ENCODE measurements at places on chromosomes 5 and 9.
A peak's percentile ranks its signal among the peaks of the same experiment; 100 is the strongest.

DNA sequence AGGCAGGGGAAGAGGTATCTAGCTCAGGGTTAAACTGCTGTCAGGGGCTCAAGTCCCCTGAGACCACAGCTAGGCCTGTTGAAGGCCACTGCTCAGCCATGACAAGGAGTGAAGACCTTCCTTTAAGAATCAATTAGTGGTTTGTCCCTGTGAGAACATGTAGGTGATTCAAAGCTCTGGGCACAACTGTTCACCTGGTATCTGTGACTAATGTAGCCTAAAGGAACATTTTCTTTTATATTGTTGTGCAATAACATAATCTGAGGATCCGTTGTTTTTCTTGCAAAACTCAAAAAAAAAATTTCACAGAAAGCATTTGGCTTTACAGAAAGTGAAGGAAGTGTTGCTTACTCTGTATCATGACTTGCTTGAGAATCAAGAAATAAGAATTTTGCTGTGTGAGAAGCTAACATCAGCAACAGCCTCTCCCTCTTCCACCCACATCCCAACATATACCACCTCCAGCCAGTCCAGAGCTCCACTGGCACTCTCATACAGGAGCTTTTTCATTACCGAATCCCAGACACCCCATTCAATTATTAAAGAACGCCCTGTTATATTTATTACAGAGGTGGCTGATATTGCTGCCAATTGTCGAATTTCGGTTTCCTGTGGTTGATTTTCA is 807.0 kb downstream of the TLE4 start:
- no peak for DNase-seq

- DNase-seq = no peak
These were observed 203.6 kb downstream of the SNX18 start for GRCh38 chr5:54721116-54721515.

- no peak for DNase-seq
These were observed 8.2 kb downstream of the SV2C start for GRCh38 chr5:76091351-76091750.

- no peak for DNase-seq
These were observed 4.7 kb downstream of the SLC2A6 start for GRCh38 chr9:133474215-133474614.

GRCh38 chr9:112605518-112605917 is 112.4 kb downstream of the INIP start:
- DNase-seq = peak; percentile 12

DNA sequence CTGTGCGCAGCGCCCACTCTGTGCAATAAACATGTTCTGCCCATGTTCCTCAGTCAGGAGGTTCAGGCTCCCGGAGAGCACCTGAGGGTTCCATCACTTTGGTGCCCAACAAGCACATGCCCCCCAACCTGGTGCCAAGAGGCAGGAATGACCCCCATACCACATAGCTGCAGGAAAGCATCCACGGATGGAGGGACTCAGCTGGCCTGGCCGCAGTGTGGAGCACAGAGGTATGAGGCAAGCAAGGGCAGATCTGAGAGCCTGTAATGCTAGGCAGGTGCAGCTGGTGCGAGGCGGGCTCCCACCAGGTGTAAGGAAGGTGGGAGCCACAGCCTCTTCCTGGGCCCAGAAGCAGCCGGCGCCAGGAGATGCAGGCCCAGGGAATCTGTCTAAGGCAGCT is 4.3 kb upstream of the MRNIP start:
- no peak for DNase-seq

DNA sequence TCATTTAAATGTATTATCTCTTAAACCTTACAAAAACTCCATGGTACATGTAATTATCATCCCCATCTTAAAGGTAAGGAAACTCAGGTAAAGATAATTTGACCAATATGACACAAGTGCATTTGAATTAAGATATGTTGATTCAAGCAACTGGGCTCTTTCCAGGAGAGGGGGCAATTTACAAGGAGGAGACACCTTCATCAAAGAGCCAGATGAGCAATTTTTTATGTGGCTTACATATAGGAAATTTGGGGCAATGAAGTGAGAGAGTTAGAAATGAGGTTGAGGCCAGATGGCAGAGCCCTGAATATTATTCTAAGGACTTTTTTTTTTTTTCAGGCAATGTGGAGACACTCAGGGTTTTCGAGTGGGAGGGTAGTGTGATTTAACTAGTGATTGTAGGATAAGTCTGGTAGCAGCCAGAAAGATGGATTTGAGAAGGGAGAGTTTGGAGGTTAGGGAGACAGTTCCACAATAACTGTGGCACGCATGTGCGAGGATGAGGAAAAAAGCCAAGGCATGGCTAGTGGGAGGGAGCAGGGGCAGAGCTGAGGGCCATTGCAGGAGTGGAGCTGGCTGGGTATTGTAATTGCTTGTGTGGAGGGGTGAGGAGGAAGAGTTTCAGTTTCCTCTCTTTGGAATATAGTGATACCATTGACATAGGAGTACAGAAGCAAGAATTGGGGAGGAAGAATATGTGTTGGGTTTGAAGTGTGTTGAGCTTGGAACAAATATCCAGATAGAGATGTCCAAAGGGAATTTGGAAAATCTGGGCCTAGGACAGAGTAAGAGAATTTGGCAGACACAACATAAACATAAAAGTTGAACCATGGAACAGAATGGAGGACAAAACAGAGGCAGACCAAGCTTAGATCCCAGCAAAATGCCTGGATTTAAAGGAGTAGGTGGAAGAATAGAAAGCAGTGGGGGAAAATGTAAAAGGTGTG is 72.0 kb downstream of the ACTBL2 start:
- DNase-seq = no peak

DNA sequence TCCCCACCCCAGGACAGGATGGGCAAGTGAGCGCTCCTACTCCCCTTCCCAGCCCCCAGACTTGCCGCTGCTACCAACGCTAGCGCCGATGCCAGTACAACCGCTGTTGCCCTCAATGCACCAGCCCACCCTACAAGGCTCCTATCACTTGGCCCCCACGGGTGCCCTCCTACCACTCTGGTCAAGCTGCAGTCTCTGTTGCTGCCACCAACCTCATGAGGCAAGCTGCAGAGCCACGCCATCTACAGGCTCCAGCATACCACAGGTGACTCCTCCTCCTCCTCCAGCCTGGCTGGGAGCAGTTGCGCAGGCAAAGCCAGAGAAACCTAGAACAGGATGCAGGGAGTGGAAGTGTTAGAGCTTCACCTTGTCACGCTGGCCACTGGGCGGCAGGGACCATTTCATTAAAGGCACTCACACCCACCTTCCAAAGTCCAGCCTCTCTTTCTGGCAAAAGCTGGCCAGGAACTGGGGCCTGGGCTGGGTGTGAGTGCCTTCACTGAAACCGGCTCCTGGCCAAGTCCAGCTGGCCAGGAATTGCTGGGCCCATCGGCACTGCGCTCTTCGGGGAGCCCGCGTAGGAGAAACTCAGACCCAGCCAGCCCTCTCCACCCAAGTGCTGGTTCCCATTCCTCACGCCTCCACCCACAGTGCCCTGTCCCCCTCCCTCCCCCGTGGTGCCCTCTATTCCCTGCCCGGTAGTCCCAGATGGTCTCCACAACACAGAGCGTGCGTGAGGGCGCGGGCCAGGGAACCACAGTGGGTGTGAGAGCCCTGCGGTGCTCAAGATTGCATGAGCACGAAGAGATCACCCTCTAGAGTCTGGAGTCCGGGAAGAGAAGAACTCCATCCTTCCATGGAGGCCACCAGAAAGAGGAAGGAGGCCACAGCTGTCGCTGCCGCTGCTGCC is 1.6 kb upstream of the PCAT7 start:
- no peak for DNase-seq

DNA sequence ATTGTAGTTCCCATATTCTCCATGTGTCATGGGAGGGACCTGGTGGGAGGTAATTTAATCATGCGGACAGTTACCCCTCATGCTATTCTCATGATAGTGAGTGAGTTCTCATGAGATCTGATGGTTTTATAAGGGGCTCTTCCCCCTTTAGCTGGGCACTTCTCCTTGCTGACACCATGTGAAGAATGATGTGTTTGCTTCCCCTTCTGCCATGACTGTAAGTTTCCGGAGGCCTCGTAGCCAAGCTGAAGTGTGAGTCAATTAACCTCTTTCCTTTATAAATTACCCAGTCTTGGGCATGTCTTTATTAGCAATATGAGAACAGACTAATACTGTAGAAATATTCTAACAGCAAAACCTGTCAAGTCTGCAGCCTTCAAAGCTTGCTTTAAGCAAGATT is 293.2 kb downstream of the CTNND2 start:
- DNase-seq = peak; percentile 8

- no peak for DNase-seq
These were observed 7.3 kb upstream of the SPATA24 start for GRCh38 chr5:139410993-139411828.

DNA sequence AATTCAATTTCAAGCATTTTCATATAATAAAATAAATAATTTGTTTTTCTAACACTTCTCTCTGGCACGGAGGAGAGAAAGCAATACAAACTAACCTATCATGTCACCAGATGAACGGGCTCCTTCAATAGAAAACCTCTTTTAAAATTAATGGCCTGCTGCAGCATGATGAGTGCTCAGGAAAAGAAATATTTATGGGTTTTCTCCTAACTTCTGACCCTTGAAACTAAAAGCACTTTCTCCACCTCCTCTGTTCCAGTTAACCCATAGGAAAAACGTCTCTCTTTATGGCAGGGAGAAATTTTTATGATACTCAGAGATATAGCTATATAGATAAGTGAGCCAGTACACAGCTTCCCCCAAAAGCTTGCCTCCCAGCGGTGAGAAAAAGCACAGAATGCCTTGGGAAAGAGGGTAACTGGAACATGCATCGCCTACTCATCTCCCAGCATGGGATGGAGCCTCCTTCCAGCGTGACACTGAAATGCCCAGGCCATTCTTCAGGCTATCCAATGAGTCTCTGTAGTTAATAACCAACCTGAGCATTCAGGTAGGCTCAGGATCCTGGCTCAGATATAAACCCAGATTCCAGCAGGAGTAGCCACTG is 963.0 kb upstream of the DMAC1 start:
- no peak for DNase-seq

- DNase-seq = peak; percentile 84
These were observed 1.3 kb downstream of the CD74 start for GRCh38 chr5:150411245-150411979.

- DNase-seq = no peak
These were observed 72.1 kb upstream of the DNAH5 start for GRCh38 chr5:14016549-14016948.

GRCh38 chr5:1840741-1841521 is 39.7 kb downstream of the NDUFS6 start:
- DNase-seq = no peak

DNA sequence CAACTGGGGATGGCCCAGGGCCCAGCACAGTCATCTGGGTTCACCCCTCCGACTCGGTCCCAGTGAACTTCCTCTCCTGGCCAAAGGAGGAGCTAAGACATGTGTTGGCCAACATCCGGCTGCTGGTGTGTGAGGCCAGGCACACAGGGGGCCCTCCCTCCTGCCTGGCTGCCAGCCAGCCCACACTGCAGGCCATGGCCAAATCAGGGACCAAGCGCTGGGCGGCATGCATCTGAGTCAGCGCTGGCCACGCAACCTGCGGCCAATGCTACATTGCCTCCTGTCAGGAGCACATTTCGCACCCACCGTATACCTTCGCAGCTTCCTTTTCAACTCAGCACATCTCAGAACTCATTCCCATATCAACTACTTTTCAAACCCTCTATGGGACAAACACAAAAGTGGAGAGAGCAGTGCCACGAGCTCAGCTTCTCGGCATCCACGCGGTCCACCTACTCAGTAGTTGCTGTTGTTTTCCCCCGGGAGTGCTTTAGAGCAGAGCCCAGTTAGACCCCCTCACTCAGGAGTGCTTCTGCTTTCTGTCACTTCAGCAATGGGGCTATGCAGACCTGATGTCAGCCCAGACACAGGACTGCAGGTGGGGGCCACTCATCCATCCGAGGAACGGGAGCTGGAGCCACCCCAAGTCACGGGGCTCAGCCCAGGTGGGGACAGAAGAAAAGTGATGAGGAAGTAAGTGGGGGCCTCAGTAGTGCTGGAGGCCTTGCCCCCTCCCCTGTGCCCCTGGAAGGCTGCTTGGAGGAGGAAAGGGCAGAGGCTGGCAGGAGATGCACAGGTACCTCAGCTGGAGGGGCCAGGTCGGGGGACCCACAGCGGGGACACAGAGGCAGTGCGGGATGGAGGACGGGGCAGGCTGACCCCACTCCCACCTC is 13.9 kb downstream of the NINJ1 start:
- DNase-seq = peak; percentile 97

DNA sequence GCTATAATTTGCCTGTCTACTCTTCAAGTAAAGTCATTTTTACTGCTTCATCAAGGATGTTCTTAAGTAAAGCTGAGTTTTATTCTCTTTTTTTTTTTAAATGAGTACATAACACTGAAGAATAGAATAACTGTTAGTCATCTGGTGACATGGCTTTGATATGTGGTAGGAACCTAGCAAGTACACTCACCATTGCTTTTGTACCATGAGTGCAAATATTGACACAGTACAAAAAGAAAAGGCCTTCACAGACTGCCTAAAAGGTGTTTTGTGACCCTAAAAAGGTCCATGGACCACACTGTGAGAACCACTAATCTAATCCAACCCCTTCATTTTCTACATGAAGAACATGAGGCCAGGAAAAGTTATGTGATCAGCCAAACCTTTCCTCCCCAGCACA is 55.0 kb downstream of the ECPAS start:
- DNase-seq = no peak

DNA sequence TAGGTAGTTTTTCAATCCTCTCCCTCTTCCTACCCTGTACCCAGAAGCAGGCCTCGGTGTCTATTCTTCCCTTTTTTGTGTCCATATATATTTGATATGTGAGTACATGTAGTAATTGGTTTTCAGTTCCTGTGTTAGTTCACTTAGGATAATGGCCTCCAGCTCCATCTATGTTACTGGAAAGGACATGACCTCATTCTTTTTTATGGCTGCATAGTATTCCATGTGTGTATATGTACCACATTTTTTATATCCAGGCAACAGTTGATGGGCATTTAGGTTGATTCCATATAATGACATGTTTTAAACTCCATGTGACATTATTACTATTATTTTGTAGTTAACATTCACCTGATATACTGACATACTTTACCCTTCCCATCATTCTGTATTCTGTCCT is 49.1 kb downstream of the CAVIN4 start:
- DNase-seq = no peak

DNA sequence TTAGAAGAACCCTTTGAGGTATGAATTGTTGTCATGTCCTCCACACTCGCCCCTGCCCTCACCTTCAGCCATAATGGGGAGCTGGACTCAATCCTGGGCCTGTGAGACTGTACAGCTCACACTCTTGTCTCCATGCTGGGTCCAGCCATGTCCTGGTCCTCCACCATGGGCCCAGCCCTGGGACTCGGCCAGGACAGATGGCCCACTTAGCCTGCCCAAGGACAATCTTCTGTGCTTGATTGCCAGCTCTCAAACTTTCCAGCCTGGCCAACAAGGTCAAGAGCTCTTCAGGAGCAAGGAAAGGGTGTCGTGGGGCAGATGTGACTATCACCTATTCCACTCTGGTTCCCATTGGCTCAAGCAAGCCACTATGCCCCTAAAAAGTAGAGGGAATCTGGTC is 90.8 kb downstream of the HRH2 start:
- no peak for DNase-seq

Measured in inflammatory macrophage treated with lipopolysaccharide for 4 hours (primary cell).